NCI-H82 (cell line): ENCODE measurements at places on chromosomes 13 and 19.

DNA sequence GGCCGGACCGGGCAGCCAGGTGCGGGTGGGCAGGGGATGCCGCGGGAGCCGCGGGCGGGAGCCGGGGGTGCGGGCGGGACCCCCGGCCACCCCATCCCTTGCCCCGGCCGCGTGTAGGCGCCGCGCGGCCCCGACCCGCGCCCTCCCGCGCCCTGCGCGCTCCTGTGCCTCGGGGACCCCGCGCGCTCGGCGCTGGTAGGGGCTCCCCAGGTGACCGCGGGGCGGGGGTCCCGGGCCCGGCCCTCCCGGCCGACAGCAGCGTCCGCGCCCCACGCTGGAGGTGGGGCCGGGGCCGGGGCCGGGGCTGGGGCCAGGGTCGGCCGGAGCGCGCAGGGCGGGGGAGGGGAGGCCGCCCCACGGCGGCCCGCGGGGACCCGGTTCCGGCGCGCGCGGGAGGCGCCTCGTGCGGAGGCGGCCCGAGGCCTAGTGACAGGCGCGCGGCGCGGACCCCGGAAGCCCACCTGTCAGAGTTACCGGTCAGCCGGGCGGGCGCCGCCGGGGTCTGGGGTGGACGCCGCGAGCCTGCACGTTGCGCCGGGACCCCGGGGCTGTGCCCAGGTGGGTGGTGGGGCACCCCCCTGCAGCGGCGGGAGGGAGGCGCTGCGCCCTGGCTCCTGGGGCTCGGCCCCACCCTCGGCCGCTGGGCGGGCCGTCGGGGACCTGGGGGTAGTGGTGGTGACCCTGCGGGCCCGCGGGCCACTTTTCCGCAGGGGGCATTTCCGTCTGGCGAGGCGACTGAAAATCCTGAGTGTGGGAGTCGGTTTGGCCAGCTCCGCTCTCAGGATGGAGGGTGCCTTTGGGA lies 518 bp downstream of the TFDP1 start:
- peak; percentile 69 for DNase-seq

- no peak for DNase-seq
Measured at GRCh38 chr19:30254158-30254557, 118.0 kb upstream of the ZNF536 start.

DNA sequence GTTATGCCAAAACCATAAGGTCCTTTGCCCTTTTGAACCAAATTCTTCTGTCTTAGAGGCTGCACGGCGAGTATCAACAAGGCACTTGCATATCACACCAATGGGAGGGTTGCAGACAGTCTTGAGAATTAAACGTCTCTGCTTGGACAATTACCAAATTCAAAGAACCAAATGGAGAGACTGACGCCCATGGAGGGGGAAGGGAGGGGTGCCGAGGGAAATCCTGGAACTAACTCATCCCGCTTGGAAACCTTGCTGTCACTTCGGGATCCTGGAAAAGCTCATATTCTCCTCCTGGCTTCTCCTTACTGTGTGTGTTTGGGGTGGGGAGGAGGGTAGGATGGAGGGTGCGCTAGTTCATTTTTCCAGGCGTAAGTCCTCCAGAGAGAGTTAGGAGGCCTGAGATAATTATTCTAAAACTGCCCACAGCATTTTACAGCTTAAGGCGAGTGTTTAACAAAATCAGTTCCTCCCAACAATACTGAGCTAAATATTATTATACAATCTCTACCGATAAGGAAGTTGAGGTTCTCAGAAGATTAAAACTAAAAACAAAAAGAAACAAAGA lies 425.1 kb downstream of the TSHZ3 start:
- DNase-seq, result no peak

DNA sequence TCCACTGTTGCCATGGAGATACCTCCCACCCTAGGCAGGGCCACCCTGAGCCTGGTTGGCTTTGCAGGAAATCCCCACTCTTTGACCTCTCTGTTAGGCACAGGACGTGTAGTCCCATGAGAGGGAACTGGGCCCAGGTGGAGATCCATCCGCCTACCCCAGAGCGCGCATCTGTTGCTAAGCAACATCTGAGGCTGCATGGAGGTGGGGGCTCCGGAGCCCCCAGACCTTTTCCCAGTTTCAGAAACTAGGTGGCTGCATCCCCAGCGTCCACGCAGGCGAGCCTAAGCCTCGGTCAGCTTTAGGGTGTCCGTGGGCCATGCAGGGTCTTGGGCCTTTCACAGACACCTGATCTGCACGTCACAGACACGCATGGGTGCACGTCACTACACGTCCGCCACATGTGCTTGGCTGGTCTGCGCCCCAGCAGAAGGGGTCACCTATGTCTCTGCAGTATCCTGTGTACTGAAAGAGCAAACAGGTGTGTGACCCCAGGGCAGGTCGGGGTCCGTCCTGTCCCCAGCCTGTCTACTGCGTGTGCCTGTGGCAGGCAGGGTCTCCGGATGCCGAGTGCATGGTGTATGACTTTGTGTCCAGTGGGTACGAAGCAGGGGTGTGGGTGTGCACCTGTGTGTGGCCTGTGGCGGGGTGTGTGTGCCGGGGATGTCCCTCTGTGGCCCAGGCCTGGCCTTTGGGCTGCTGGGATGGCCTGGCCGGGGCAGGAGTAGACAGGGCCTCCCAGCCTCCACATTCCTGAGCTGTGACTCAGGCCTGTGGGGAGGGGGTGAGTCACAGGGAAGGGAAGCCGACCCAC lies 4.1 kb upstream of the CIRBP start:
- DNase-seq, result peak; percentile 46

GRCh38 chr19:51016798-51017683 lies 2.5 kb downstream of the KLK10 start:
- peak; percentile 47 for DNase-seq

- DNase-seq, result no peak
Measured at GRCh38 chr13:82010780-82011179, 1669.9 kb upstream of the SPRY2 start.

GRCh38 chr19:53195265-53195903 lies 2.2 kb upstream of the ZNF665 start:
- DNase-seq, result peak; percentile 75

GRCh38 chr13:100636441-100636840 lies 38.2 kb downstream of the TMTC4 start:
- no peak for DNase-seq

DNA sequence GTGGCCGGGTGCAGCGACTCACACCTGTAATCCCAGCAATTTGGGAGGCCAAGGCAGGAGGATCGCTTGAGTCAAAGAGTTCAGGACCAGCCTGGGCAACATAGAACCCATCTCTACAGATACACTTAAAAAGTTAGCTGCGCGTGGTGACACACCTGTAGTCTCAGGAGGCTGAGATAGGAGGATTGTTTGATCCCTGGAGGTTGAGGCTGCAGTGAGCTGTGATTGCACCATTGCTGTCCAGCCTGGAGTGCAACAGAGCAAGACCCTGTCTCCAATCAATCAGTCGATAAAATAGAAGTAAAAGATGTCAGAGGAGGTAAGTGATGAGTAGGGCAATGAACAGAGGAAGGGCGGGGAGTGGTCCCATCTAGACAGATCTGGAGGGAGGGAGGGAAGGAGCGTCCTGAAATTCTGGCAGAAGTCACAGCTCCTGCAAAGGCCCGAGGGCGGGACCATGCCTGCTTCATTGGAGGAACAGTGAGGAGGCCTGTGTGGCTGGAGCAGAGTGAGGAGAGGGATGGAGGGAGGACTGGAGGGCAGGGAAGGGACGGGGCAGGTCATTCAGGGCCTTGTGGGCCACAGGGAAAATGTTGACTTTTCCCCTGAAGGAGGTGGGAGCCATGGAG lies 9.7 kb downstream of the SMIM24 start:
- no peak for DNase-seq

GRCh38 chr13:50285283-50285682 lies 270.0 kb downstream of the KCNRG start:
- no peak for DNase-seq
